ENCODE measurements at places on chromosomes 6 and 20.

- no peak for DNase-seq
Measured at GRCh38 chr20:62066983-62067433, 1.3 kb upstream of the TAF4 start.

DNA sequence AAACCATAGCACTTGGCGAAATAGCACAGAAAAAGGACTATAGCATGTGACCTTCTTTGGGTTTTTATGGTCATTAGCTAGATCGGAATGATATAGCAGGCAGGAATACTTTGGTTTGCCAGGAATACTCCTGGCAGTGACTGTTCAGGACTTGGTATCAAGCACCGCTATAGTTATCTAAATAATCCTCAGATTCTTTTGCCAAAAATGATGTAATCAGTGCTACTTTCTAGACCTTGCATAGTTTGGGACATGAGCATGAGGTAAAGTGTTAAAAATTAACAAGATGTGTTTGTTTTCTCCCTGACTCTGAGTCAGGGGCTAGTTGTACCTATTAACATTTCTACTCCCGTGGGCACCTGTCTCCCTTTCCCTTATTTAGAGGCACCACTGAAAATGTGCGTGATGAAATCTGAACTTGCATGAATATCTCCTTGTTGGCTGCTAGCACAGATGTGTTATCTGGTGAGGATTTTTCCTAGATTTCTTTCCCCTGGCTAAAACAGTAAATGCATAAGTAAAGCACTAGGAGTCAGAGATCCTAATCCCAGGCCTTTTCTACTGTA is 511.0 kb downstream of the CDKAL1 start:
- DNase-seq, result no peak

DNA sequence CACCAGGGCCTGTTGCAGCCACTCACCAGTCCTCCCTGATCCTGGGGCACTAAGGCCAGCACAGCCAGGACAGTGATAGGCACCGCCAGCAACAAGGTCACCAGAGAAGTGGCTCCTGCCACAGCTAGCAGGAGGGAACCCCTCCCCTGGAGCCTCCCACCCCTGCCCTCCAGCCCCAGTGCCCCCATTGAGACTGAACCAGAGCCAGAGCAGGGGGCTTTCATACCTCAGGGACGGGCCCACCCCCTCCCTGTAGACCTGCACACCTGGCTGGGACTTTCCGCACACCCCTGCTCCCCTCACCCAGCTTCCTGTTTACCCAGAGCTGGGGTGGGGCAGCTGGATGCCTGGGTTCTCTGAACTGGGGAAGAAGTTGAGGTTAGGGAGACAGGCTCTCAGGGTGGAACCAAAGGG is at the start of gene LTB:
LTB (minus strand) TSS at position 195 of the 414 bp plus-strand sequence; CDS start at position 188, 7 bp downstream.
- DNase-seq, result no peak

DNA sequence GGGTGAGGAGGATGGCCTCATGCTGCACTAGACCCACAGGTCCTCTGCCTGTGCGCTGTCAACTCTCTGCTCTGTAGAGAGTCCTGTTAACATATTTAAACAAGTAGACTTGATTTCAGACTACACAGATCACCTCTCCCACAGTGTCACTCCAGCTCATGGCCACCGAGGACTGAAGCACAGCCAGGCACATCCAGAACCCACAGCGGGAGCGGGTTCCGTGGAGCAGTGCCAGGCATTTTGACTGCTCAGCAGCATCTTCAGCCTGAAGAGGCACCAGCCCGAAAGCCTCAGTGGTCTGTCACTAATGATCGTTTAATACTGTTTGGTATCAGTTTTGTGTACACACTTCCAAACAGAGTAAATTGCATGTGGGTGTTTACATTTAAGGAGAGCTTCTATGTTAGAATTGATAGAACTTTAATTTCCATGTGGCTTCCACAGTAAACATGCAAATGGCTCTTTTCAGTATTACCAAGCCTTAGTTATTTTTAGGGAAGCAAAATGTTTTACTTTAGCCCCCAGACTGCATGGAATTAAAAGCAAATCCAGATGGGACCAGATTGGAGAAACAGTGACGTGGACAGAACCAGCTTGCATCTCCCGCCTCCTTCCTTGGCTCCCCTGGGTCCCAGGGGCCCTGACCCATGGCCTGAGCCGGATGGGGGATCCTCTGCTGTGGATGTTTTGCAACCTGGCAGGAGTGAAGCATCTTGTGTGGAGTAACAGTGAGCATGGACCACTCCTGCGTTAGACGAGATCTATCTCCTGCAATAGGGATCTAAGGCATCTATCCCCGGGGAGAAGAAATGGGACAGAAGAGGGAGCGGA is 196.7 kb upstream of the CDH4 start:
- no peak for DNase-seq

GRCh38 chr6:147507162-147508041 is 1.1 kb upstream of the SAMD5 start:
- DNase-seq, result no peak

DNA sequence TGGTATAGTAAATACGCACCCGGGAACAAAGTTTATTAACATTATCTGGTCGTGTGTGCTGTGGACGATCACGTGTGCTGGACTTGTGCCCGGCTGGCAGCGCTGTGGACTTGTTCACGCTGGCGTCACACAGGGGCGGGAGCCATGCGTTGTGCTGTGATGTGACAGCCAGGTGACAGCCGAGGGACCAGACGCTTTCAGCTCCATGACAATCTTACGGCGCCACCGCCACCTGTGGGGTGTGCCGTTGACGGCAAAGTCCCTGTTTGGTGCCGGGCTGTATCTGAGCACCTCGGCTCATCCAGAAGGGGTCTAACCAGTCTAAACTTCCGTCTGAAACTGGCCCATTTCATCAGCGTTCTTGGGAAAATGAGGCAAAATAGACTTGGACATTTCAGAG is 25.2 kb downstream of the DLL1 start:
- DNase-seq, result no peak

DNA sequence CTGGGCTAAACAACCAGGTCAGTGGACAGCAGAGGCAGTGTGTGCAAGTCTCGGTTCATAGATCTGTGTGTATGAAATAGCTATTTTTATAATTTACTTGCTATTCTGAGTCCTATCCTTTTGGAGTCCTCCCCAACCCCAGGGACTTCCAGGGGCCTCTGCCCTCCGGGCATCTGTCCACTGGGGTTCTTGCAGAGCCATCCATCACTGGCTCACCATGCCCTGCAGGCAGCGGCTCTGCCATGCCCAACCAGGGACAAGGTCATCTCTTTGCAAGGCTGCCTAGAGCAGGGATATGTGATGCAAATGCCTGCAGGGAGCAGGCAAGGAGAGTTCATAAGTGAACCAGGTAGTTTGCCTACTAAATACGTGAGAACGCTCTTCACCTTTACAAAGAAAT is 10.5 kb upstream of the BEND3 start:
- DNase-seq, result no peak

- DNase-seq, result no peak
Measured at GRCh38 chr6:56038764-56039163, 163.4 kb upstream of the BMP5 start.

DNA sequence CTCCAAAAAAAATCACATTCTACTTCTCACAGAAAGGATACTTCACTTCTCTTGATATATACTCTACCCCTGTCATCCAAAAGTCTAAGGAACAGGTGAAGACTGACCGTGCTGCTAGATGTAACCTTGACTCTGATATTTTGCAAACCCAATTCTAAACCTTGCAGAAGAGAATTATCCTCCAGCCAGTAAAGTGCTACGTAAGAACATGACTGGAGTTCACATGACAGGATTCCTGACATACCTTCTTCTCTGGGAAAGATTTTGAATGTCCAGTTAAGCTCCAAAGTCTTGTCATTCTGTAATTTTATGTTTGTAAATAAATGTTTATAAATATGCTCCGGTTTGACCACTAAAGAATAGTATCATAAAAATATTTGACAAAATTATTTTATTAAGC is 35.8 kb downstream of the BTBD9 start:
- DNase-seq, result no peak

GRCh38 chr20:19642860-19643259 is 115.2 kb upstream of the RIN2 start:
- no peak for DNase-seq

GRCh38 chr6:53244958-53245357 is 96.3 kb upstream of the GCM1 start:
- no peak for DNase-seq

DNA sequence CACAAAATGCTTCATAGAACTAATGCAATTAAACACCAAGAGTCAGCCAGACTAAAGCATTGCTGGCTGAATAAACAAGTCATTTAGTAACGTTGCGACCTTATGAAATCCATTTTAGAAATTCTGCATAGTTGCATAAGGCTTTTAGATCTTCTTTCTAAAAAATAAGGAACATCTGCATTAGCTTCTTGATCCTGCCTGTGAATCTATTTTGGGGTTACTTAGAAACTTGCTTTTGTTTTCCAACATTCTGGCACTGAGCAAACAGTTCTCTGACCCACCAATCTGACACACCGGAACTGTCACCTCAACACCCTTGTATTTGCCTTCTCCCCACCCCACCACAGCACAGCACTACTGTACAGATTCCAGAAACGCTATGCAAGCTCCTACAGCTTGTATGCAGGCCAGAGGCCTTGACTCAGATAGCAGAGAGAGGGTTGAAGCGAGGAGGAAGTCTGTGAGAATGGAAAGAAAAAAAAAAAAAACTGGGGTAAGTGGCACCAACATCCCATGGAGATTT is 55.0 kb downstream of the KIF13A start:
- DNase-seq, result peak; percentile 90

Measured in fibroblast of the conjunctiva (primary cell).